ENCODE measurements at places on chromosomes 2 and 18. TPM values are rescaled to one million over a fixed set of nuclear protein-coding genes. Genes with fewer than 3 reads are reported as not detected.

RAD51AP2 gene
- not detected for total RNA-seq

APOB gene
- total RNA-seq: not detected

MEP1B gene
- total RNA-seq: 0.32 TPM

FBXO15 gene
- total RNA-seq: 1.1 TPM

LTBP1 gene
- not detected for total RNA-seq

SIX2 gene
- total RNA-seq: not detected

SMPD4 gene
- 69.0 TPM for total RNA-seq

DRC1 gene
- total RNA-seq: not detected

ARL4C gene
- total RNA-seq: 290 TPM

MRPL33 gene
- total RNA-seq: 39.4 TPM

DSC3 gene
- total RNA-seq: not detected

WDR7 gene
- total RNA-seq: 56.4 TPM

DLGAP1 gene
- total RNA-seq: not detected

PTPN18 gene
- total RNA-seq: 44.2 TPM

ELAC1 gene
- 4.3 TPM for total RNA-seq

CD8A gene
- 56.0 TPM for total RNA-seq

RBM43 gene
- 18.1 TPM for total RNA-seq

- DNase-seq: no peak
These were observed 340.6 kb downstream of the DYSF start for GRCh38 chr2:71793926-71794325.

DNA sequence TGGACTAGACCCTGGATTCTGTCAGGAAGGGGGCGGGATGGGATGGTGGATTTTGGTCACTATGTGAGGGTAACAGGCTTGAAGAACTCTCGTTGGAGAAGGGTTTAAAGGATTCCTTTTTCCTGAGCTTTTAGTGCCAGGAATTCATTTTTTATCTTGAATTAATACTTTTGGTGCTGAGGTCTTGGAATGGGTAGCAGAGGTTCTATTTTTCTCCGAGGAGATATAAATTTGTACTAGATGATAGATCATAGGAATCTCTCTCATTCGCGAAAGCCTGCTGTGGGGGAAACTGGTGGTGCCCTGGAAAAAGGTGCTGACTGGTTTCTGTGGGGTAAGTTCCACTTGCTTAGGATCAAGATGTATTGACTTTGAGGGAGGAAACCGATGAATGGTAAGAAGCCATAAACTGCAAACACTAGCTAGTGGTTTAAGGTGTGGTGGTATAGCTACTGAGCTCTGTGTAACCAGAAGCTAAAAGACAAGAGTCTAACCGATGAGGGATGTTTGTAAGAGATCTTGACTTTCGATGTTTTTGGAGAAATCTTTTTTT lies 706 bp downstream of the AGPS start:
- peak; percentile 17 for DNase-seq

DNA sequence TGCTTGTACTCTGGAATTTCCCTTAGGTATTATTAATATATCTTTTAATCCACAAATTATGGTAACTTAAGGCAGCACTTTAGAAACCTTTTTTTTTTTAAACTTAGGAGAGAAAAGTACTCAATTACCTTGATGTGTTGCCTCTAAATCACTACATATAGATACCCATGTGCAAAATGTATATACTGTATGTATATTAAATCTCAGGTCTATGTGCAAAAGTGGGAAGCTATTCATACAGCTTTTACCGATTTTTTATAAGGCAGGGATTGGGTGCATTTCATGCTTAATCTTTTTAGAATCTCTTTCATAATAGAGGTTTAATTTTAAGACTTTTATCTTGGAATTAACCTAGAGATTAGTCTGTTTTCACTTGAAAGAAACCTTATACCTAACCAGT lies 3.4 kb downstream of the EML4 start:
- no peak for DNase-seq

DNA sequence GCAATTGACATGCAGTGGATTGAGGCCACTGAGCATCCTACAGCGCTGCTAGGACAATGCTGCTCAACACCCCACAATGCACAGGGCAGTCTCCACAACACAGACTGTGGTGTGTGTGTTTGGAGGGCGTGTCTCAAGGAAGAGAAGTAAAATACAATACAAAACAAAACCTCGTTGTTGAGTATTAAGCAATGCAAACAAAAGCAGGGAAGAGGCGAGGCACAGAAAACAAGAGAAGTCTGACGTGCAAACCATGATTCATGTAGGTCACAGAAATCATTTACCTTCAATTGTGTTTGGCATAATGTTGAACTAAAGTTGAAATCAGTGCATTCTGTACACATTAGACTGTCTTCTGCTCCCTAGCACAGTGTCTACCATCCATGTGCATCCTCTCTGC lies 260.9 kb downstream of the PHLPP1 start:
- DNase-seq: no peak

- DNase-seq: no peak
These were observed 298.6 kb downstream of the MEIS1 start for GRCh38 chr2:66733364-66733999.

DNA sequence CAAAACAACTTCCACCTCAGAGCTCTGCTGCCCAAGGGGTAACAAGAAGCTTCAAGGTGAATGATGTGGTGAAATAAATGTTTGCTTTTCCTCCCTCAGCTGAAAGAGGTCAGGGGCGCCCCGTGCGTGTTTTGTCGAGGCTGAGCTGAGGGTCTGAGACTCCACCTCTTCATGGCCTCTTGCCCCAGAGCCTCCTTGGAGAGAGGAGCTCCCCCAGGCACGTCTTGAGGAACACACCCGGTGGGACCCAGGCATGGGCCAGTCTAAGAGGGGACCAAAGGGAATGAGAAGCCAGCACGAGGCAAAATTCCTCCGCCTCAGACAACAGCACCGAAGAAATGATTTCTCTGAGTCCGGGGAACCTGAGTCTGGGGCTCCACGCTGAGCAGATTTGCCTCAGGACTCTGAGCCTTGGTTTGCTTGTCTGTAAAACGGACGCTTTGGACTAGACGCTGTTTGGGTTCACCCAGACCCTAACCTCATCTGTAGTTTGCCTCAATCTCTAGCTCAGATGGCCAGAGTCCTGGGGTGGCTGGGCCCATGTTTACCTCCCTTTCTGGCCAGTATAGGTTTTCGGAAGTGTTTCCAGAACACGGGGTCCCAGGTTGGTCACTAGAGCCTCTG lies 56.4 kb upstream of the ODC1 start:
- DNase-seq: no peak

GRCh38 chr2:235463893-235464292 lies 29.9 kb upstream of the AGAP1 start:
- no peak for DNase-seq

GRCh38 chr2:229180658-229181057 lies 90.4 kb downstream of the PID1 start:
- DNase-seq: no peak

DNA sequence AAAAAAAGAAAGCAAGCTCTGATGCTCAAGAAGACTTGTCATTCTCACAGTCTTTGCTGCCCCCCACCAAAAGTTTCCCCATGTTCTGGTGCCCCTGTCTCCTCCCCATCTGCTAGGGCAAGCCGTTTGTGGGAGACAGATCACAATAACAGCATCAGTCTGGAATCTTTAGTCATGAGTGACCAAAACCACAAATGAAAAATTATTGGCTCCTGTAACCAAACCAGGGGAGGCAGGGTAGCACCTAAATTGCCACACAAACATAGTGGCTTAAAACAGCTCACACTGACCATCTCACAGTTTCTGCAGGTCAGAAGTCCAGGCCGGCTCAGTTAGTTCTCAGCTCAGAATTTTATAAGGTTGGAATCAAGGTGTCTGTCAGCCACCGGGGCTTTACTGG lies 9.1 kb upstream of the B3GNT7 start:
- no peak for DNase-seq

DNA sequence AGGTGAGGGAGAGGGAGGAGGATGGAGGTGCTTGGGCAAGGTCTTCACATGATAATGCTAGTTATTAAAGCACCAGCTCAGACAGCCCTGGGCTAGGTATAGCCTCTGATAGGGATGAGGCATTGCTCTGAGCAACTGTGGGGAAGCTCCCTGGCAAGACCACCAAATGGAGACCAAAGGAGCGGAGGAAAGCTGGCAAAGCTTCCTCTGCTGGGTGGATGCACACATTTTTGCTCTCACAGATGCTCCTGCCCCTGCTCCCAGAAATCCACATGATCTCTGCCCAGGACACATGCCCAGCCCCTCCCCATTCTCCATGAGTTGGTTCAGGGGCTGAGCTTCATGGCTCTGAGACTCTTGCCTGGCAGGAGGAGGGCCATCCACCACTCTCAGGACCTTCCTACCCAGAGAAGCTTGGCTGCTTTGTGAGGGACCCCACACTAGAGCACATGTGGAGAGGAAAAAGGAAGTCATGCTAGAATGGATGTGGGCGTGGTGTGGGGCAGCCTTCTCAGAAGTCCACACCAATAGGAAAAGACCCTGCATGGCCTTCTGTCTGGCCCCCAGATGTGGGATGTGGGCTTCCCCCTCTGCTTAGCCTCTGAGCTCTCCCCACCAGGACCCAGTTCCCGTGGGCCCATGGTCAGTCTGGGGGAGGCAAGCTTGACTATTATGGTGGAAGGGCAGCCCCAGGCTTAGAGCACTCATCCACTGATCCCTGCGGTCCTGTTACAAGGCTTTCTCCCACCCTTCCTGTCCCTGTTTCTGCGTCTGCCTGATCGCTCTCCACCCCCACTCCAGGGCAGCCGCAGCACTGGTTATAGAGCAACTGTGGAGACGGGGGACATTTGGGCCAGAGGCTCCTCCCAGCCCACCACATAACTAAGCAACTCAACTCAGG lies 10.5 kb upstream of the CYP26B1 start:
- DNase-seq: no peak

DNA sequence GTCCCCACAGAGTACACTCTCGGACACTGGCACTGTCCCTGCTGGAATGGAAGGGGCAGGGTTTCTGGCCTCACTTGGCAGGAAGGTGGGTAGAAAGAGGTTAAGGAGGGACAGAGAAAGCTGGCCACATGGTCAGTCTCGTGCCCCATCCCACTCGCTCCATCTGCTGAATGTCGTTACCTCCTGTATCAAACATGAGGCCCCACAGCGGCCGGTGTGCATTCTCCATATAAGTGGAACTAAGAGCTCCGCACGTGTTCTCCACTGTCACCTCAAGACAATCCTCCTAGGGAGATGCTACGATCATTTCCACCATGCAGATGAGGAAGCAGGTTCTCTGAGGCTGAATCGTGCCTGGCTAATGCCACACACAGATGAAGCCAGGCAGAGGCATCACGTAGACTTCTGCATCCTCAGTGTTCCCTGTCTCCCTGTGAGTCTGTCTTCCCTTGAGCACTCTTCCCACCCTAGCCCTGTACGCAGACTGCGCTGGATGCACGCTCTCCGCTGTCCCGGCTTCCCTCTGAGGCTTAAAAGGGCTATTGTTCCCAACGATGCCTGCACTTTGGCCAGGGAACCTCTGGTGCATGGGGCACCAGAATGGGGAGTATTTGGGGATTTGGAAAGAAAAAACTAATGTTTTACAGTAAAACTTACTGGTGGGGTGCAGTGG lies 35.1 kb downstream of the MAL start:
- no peak for DNase-seq

DNA sequence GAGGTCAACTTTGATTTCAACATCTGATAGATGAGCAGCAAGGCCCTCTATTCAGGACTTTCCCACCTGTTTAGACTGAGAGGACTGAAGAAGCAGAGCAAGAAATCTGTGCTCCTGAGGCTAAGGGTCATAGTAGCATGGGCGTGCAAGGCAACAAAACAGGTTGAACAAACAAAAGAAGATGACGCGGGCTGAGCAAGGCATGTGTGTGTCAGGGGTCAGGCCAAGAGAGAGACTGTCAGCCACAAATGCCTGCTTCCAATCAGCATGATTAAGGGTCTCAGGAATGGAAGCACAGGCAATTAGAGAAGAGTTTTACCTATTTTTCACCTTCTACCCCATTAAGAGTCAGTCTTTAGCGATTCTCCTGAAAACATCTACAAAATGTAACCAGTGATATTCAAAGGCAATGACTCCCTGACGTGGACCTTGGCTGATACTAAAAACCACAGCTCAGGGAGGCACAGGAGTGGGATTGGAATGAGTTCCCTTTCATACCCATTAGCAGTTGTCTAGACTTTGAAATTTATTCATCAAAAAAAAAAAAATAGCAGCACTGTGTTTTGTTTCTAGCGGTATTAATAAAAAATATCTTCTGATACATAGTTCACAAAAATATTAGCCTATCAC lies 81.9 kb downstream of the DYNAP start:
- no peak for DNase-seq

DNA sequence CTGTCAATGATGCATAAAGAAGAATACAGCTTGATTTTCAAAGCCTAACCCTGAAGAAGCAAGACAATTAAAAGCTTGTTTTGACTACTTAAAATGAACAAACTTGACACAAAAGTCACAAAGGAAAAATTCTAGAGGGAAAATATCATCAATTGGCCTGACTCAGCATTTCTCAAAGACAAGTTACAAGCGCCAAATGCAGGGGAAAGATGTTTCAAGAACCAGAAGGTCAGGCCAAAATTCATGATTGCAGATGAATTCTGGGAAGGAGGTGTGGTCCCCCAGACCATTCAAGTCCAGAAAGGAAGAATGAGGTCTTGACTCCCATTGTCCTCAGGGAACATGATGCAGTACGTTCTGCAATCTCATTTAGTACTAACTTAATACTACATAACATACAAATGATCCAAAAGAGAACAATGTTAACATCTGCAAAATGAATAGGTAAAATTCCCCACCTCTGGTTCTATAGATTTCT lies 64.5 kb downstream of the FAM210A start:
- DNase-seq: no peak

- no peak for DNase-seq
These were observed 2.4 kb downstream of the PELI1 start for GRCh38 chr2:64141674-64142405.

DNA sequence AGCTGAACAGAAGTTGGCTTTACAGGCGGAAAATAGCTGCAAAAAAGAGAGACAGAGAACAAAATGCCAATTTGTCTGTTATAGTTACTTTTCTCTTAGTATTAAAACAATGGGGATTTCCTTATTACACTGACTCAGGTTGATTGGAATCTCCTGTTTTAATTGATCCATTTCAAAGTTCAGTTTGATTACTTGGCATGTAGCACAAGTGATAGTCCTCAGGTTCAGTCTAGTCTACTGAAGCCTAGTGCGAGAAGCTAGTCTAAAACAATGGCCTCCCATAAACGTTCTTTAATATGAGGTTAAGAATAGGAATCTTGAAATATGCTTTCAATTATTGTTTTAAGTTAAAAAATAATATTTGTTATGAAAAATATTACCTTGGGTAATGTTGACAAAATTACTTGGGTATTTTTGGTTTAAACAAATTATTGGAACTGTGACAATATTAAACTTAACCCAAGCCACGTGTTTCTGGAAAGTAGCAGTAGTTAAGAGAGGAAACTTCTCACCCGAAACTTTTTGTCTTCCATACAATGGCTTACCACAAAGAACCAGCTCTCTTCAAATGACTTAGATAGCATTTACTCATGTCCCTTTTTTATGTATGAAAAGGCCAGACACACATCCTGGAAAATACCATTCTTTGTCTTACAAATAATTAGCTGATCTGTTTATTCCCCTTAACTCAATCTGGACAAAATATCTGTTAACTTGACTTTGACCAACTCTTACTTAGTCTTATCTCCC lies 1326.2 kb upstream of the TMEFF2 start:
- no peak for DNase-seq

- DNase-seq: no peak
These were observed 24.2 kb downstream of the FBLN7 start for GRCh38 chr2:112162341-112162740.

- DNase-seq: no peak
These were observed 170.3 kb downstream of the GFPT1 start for GRCh38 chr2:69216535-69217332.

- no peak for DNase-seq
These were observed 1.1 kb downstream of the BIN1 start for GRCh38 chr2:127105656-127106456.
